ENCODE measurements at places on chromosomes 4 and X.

- no peaks in the 10 kb centered on the region for H3K36me3 ChIP-seq
- no peak overlapping the region for H3K27ac ChIP-seq
- no peaks in the 10 kb centered on the region for H3K27me3 ChIP-seq
- DNase-seq = no peak
Measured at GRCh38 chrX:111892375-111892774, 16.4 kb downstream of the TRPC5OS start.

- H3K27me3 ChIP-seq = peaks cover 4% of the 10 kb centered on the region
- DNase-seq = no peak
- H3K4me1 ChIP-seq = peaks cover 3% of the 10 kb centered on the region
- no peaks in the 10 kb centered on the region for H3K36me3 ChIP-seq
- H3K4me3 ChIP-seq = no peak overlapping the region
- no peak overlapping the region for H3K27ac ChIP-seq
Measured at GRCh38 chr4:151865312-151865711, 104.5 kb upstream of the GATB start.

- no peak overlapping the region for H3K27ac ChIP-seq
- H3K4me3 ChIP-seq = no peak overlapping the region
- no peaks in the 10 kb centered on the region for H3K4me1 ChIP-seq
- H3K27me3 ChIP-seq = peaks cover 7% of the 10 kb centered on the region
- no peak for DNase-seq
Measured at GRCh38 chr4:8570201-8570600, 10.0 kb upstream of the GPR78 start.

GRCh38 chr4:123587983-123588494 is 191.4 kb downstream of the SPRY1 start:
- peaks cover 9% of the 10 kb centered on the region for H3K4me1 ChIP-seq
- no peaks in the 10 kb centered on the region for H3K27me3 ChIP-seq
- no peak overlapping the region for H3K27ac ChIP-seq
- DNase-seq = no peak

DNA sequence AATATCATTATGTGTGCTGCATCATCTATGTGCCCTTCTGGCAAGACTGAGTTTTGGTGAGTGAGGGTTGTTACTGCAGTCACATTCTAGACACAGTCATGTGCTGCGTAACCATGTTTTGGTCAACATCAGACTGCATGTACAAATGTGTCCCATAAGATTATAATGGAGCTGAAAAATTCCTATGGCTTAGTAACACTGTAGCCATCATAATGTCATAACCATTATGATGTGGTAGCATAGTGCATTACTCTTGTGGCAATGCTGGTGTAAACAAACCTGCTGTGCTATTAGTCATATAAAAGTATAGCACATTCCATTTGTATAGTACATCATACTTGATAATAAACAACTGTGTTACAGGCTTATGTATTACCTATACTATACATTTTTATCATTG is 198.1 kb upstream of the NUDT6 start:
- peaks cover 9% of the 10 kb centered on the region for H3K36me3 ChIP-seq
- DNase-seq = no peak
- H3K4me1 ChIP-seq = no peaks in the 10 kb centered on the region
- H3K4me3 ChIP-seq = no peak overlapping the region
- no peak overlapping the region for H3K27ac ChIP-seq
- H3K27me3 ChIP-seq = no peaks in the 10 kb centered on the region

DNA sequence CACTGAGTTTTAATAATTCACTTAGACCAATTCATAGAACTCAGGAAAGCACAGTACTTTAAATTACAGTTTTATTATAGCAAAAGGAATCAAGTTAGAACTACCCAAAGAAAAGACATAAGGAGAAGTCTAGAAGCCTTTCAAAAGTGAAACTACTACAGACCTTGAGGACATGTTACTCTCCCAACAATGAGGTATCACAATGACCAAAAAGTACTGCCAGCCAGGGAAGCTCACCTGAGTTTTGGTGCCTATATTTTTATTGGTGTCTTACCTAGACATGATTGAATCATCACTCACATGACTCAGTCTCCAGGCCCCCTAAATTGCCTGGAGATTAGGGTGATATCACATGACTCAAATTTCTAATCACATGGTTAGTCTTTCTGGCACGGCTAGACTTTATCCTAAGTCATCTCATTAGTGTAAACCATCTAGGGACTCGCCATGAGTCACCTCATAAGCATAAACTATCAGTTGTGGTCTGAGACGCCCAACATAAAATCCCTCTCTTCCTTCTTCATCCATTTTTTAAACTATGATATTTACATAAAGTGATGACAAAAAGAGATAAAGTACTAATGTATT is 372.3 kb downstream of the TMA16 start:
- H3K27ac ChIP-seq = no peak overlapping the region
- no peaks in the 10 kb centered on the region for H3K4me1 ChIP-seq
- H3K36me3 ChIP-seq = no peaks in the 10 kb centered on the region
- H3K27me3 ChIP-seq = no peaks in the 10 kb centered on the region
- DNase-seq = no peak

DNA sequence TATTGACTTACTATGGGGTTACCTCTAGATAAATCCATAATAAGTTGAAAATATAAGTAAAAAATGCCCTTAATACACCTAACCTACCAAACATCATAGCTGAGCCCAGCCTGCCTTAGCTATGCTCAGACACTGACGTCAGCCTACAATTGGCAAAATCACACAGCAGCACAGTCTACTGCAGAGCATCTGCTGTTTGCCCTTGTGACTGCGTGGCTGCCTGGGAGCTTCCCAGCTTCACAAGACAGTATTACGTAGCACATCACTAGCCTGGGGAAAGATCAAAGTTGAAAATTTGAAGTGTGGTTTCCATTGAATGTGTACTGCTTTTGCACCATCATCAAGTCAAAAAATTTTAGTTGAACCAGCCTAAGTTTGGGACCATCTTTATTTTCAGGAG is 8.8 kb downstream of the HTT-AS start:
- DNase-seq = no peak
- no peaks in the 10 kb centered on the region for H3K4me1 ChIP-seq
- no peaks in the 10 kb centered on the region for H3K36me3 ChIP-seq
- no peak overlapping the region for H3K27ac ChIP-seq
- H3K27me3 ChIP-seq = peaks cover 5% of the 10 kb centered on the region
